CD4-positive, alpha-beta T cell treated with Interleukin-6 for 4 hours (primary cell): ENCODE measurements at places on chromosomes 3 and 15.

DNA sequence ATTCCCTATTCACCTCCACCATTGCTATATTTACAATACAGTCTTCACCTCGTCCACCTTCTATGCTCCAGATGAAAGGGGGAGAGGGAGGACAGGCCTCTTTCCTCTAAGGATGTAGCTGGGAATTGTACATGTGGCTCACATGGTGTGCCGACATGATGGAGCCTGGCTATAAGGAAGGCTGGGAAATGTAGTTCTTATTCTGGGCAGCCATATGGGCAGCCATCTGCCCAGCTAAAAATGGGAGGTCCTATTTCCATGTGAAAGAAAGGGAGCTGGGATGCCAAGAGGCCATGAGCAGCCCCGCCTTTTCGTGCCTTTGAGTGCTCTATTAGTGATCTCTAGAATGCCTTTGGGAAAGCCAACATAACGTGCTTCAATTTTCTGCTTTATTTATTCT, 27.1 kb upstream of the MGLL start:
- DNase-seq, result no peak

GRCh38 chr3:195187609-195188425, 83.1 kb downstream of the XXYLT1 start:
- DNase-seq, result no peak

- no peak for DNase-seq
These were observed 476.6 kb upstream of the ROBO1 start for GRCh38 chr3:80244390-80244789.

DNA sequence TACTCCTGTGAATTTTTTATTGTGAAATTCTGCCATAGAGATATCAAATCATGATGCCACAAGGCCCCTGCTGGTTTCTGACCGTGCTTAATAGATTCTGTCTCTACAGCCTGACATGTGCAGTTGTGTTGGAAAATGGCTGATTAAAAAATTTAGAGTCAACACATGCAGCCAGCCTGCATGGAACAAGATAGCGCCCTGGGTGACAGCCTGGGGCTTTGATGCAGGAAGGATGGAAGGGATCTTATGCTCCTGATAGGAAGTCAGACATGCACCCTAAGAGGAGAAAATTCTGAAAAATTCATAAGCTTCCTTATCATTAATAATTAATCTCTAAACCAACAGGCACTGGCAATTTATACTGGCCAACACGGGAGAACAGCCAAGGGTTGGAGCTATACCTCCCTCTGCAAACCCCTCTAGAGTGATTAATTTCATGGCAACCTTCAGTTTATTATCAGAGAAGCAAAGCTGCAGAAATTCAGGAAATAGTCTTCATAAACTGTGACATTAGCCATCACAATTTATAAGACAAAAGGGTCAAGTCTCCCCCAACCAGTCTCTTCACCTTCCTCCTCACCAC, 198.4 kb downstream of the CADPS start:
- DNase-seq, result no peak
